ENCODE measurements at places on chromosomes 12 and 14.

DNA sequence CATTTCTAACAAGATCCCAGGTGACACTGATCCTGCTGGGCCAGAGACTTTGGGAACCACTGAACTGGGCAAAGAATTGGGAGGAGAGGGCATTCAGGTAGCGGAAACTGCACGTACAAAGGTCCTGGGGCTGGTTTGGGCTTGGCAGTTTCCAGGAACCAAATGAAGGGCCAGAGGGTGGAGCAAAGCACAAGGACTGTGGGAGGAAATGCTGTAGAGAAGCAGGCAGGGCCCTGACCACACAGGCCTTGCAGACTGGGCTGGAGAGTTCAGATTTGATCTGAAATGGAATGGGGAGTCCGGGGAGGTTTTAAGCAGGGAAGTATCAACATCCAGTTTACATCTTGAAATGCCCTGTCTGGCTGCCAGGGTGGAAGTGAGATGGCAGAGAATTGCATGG is 195.1 kb downstream of the PHETA1 start:
- DNase-seq, result no peak

DNA sequence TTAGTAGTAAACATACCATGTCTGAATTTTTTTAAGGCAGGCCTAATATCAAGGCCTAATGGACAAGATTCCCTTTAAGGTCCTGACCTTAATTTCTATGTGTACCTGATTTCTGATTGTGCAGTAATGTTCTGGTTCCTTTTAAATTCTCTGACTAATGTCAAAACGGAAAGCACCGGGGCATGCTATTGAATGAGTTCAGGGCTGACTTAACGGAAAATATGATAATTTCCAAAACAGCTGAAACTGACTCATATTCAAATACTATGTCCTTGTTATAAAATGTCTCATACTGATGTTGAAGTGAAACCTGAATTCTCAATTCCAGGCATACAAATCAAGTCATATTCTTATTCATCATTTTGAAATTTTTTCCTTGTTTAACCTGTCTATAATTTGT is 6.7 kb downstream of the TAS2R43 start:
- DNase-seq, result no peak

GRCh38 chr14:67911562-67911961 is 92.0 kb downstream of the RAD51B start:
- no peak for DNase-seq

- no peak for DNase-seq
These were observed 25.6 kb downstream of the MDM1 start for GRCh38 chr12:68306564-68306963.

DNA sequence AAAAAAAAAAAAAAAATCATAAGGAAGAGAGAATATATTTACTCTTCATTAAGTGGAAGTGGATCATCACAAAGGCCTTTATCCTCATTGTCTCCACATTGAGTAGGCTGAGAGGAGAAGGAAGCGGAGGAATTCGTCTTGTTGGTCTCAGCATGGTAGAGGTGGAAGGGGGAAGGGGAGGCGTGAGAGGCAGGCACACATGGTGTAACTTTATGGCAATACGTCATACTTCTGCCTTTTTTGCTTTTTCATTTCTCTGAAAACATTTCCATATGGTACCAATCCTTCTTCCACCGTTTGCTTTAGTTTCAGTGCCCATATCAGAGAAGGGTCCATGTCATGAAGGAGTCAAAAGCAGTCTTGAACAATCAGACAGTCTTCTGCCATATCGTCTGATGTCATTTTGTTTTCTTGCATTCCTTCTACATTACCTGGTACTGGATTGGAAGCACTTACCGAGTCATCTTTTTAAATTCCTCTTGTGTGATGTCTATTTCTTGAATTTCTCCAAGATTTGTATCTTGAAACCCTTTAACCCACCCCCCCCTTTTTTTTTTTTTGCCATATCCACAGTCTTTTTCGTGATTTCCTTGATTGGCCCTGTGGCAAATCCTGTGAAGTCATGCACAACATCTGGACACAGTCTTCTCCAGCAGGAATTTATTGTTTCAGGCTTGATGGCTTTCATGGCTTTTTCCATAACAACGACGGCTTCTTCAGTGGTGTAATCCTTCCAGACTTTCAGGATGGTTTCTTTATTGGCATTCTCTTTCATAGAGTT is 8.9 kb downstream of the FUT8 start:
- DNase-seq, result no peak

- no peak for DNase-seq
These were observed 1.3 kb downstream of the CLEC7A start for GRCh38 chr12:10128687-10129086.

DNA sequence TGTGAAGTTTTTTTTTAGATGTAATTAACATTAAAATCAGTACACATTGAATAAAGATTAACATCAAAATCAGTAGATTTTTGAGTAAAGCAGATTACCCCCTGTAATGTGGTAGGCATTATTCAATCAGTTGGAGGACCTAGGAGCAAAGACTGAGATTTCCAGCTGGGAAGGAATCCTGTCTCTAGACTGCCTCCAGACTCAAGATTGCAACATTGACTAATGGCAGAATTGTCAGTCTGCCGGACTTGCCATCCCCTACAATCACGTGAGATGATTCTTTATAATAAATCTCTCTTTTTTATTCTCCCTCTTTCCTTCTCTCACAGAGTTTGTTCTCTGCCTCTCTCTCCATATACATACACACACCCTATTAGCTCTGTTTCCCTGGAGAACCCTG is 51.4 kb upstream of the SLC6A15 start:
- no peak for DNase-seq

- no peak for DNase-seq
These were observed 790 bp downstream of the NEDD1 start for GRCh38 chr12:96907671-96908422.

DNA sequence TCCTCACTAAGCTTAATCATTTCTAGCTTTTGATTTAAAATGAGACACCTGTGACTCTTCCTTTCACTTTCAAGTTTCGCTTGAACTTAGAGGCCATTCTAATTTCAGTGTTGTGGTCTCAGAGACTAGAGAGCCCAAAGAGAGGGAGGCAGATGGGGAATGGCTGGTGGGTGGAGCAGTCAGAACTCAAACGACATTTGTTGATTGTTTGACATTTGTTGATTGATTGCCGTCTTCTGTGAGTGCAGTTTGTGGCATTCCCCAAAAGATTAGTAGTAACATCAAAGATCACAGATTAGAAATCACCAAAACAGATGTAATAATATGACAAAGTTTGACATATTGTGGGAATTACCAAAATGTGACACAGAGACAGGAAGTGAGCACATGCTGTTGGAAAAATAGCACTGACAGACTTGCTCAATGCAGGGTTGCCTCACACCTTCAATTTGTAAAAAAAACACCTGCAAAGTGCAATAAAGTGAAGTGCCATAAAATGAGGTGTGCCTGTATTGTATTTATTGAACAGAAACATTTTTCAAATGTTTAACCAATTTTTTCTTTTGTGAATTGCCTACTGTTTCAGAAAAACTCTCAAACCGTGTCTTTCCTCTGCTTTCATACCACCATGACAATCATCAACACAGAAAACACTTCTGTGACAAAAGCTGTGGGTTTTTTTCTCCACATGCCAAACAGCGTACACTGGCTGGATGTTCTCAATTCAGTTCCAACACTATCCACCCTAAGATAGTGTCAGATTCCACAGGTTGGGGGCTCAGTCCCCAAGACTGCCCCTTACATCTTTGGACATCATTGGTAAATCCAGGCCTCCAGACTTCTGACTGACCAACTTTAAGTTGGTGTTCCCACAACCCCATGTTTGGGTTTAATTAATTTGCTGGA is 376.3 kb upstream of the RGS6 start:
- DNase-seq, result no peak

GRCh38 chr12:12819752-12820311 is 6.7 kb downstream of the DDX47 start:
- no peak for DNase-seq

DNA sequence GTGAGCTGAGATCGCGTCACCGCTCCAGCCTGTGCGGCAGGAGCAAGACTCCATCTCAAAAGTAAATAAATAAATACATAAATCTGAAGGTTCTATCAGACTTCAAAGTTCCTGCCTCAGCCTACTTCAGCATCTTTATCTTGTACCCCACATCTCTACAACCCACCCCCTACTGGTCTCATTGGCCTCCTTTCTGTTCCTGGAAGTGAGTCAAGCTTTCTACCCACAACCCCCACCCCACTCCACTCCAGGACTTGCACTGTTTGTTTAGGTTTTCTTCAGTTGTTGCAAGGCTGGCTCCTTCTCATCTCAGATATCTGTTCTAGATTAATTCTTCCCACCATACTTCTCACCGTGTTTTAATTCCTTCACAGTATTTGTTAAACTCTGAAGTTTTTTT is 714 bp upstream of the PSMC6 start:
- DNase-seq, result peak; percentile 13
